A549 treated with ZK216348 at 1 μM for 4 hours (cell line): ENCODE measurements at places on chromosomes 1 and 21. TPM values are rescaled to one million over a fixed set of nuclear protein-coding genes. Genes with fewer than 3 reads are reported as not detected.

ITLN2 gene
- total RNA-seq = 0.14 to 1.1 TPM (median 0.36 TPM) in 5 replicates

ERVH48-1 gene
- not detected in 5 replicates for total RNA-seq

LYPD8 gene
- 0.19 to 0.45 TPM (median 0.21 TPM) in 3 of 5 replicates, not detected in the others for total RNA-seq

POGK gene
- 23.3 to 32.1 TPM (median 29.0 TPM) in 5 replicates for total RNA-seq

ANXA9 gene
- 0.87 to 1.3 TPM (median 1.1 TPM) in 5 replicates for total RNA-seq

PTAFR gene
- 0.13 to 0.36 TPM (median 0.20 TPM) in 5 replicates for total RNA-seq

DMRTA2 gene
- total RNA-seq = 0.09 to 0.22 TPM (median 0.18 TPM) in 5 replicates
